ENCODE measurements at places on chromosomes 12 and 14. TPM values are rescaled to one million over a fixed set of nuclear protein-coding genes. Genes with fewer than 3 reads are reported as not detected.
A peak's percentile ranks its signal among the peaks of the same experiment; 100 is the strongest.

The ENO2 gene
- 89.5 TPM for total RNA-seq

The BRMS1L gene
- total RNA-seq = 5.7 TPM

The RASSF9 gene
- total RNA-seq = not detected

The SOAT2 gene
- 1.2 TPM for total RNA-seq

The NRXN3 gene
- total RNA-seq = not detected

- no peak for DNase-seq
Observed at GRCh38 chr12:120751389-120751788, 25.8 kb downstream of the ACADS start.

GRCh38 chr12:28190321-28191050 is at the start of gene CCDC91:
Gene CCDC91 (plus strand): TSS chr12:28190456. CDS start chr12:28257216, 66,760 bp downstream.
- DNase-seq = peak; percentile 87

DNA sequence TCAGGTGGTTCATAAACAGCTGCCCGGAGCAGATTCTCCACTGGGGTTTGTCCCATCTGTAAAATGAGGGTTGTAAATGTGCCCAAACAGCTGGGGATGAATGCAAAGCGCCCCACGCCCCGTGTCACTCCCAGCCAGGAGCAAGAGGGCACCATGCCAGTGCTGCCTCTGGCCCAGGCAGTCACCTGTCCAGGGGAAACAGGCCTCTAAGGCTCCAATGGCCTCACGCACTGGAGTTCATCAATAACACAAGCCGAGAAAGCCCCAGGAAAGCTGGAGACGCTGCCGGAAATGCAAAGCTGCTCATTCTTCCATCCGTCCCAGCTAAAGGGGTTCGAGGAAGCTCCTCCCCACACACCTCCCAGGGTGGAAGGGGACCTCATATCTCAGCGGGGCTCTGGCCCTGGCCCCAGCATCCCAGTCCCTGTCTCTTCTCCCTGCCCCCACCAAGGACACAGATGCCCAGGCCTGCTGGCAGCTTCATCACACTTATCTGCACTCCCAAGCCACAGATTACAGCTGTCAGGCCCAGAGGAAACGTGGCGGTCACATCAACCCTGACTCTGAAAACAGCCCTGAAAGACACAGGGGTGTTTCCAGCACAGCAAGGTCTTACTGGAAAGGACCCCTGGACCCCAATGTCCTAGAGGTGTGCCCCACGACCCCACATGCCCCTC is 21.5 kb downstream of the SCARB1 start:
- DNase-seq = no peak

DNA sequence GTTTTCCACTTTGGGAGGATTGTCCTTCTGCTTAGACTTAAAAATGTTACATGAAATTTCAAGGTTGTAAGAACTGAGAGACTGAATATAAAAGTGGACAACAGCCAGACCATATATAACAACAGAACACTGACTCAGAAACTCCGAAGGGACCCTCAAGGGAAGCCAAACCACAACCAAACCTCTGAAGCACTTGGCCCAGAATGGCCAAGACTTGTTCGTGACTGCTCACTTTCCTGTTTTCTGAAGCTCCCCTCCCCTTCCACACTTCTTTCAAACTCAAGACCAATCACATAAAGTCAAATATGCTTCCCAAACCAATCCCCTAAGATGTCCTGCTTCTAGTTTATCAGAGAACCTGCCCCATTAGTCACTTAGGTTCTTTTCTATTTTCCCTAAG is 13.7 kb downstream of the OR6J1 start:
- no peak for DNase-seq

- no peak for DNase-seq
Observed at GRCh38 chr12:124686370-124687173, 119.2 kb upstream of the NCOR2 start.

GRCh38 chr12:50508970-50509663 is 4.3 kb downstream of the DIP2B start:
- DNase-seq = no peak

- DNase-seq = no peak
Observed at GRCh38 chr12:130186651-130187268, 24.5 kb downstream of the FZD10 start.

DNA sequence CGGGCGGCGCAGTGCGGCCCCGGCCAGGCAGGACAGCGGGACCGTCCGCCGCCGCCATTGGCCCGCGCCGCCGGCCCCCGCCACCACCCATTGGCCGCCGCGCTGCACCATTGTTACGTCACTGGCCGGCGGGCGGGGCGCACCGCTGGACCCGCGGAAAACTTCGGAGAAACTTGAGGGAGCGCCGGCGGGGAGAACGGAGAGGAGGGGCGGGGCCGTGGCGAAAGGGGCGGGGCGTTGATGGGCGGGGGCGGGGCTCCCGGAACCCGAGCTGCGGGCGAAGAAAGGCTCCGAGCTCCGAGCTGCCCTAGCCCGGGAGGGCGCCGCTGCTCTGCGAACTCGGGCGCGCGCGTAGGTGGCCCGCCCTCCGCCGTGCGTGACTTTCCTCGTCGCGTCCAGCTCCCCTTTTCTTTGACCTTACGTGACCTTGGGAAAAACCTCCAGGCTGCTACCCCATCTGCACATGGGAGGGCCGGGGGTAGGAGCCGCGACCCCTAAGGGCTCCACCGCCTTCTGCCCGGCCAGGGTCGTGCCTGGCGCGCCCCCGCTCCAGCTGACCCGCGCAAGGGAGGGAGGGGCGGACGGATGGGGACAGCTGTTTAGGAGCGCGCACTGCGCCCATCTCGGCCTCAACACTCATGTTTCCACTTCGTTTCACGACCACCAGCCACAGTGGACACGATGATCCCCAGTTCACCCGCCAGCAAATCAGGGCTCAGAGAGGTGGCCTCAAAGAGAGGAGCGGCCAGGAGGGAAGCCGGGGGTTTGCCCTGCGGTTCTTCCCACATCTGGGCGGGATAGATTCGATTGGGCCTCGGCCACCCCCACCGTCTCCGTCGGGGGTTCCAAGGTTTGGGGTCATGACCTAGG is at the start of gene ANKRD9:
Gene ANKRD9, minus strand, starts transcription at position 31 of the 870 bp plus-strand sequence. CDS start 1,887 bp downstream, outside the sequence.
- peak; percentile 83 for DNase-seq

DNA sequence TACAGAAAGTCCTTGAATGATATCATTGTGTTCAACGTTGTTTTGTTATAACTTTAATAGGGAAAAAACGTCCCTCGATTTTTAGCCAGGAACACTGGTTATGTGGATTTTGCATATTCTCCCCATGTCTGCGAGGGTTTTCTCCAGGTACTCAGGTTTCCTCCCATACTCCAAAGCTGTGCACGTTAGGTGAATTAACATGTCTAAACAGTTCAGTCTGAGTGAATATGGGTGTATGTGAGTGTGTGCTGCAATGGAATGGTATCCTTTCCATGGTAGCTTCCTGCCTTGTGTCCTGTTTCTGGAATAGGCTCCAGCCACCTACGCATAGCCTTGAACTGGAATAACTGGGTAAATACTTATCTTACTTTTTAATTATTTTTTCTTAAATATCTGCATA is 810.8 kb upstream of the ATXN7L3B start:
- DNase-seq = no peak

DNA sequence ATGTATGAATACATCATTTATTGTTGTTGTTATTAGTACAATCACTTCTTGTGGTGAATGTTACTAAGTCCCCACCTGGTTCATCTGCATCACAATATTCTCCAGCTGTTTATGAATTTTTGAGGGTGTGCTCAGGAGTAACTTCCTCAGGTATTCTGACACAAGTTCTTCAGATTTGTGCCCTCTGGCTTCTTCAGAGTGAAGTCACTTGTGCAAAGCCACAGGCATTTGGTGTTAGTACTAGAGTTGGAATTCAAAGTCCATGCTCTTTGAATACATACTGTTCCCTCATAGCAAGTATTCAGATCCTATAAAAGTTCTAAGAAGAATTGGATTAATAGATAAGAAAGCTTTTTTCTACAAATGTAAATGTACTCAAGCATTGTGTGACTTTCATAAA is 150.3 kb upstream of the AVPR1A start:
- DNase-seq = no peak

DNA sequence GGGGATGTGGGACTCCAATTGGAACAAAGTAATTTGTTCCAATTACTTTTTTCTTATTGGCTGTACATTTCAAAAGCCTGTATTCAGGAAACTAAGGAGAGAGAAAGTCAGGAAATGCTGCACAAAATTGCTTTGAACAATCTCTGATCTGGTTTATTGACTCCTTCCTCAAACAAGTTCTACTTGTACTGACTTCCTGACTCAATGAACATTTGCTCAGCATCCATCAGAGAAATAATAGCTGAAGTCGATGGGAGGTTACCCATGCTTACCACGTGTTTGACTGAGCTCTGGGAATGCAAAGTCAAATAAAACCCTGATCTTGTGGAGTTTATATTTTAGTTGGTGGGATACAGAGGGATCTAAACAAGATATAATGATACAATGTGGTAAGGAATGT is 15.4 kb upstream of the C12orf75 start:
- DNase-seq = no peak

- no peak for DNase-seq
Observed at GRCh38 chr12:51669996-51670395, 79.0 kb downstream of the SCN8A start.

- no peak for DNase-seq
Observed at GRCh38 chr14:81245771-81246170, 25.0 kb upstream of the GTF2A1 start.

DNA sequence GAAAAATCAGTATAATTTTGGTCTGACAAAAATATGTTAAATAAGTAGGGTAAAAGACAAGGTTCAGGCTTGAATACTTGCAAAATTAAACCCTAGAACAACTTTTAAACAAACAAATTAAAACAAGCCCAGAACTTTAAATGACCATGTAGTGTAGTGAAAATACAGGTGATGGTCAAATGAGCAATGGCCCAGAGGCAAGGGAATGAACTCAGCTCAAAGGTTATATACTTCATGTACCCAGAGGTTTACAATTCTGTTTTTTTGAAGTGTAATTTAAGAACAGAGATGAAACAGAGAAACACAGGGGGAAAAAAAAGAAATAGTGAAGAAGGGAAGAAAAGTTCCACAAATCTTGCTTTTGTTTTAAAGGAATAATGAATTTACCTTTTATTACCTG is 949.2 kb downstream of the TRHDE start:
- DNase-seq = no peak

- no peak for DNase-seq
Observed at GRCh38 chr14:31269634-31270195, 62.1 kb upstream of the HECTD1 start.

DNA sequence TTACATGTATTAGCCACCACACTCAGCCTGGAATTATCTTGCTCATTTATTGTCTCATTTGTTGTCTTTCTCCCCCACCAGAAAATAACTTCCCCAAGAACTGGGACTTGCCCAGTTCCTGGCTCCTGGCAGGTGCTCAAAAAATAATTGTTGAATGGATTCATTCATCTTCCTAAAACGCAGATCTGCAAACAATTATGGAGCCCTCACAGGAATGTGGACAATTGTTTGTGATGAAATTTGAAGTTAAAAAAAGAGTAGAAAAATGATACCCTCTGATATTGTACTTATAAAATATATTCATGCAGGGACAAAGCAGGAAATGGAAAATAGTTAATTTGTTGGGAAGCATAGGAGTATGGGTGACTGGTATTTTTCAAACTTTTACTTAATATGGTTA is 60.7 kb upstream of the MAP1LC3B2 start:
- no peak for DNase-seq

- DNase-seq = no peak
Observed at GRCh38 chr14:92945544-92945943, 22.6 kb downstream of the CHGA start.
